HAP-1 (cell line): ENCODE measurements at places on chromosomes 7 and 10.
A peak's percentile ranks its signal among the peaks of the same experiment; 100 is the strongest.

DNA sequence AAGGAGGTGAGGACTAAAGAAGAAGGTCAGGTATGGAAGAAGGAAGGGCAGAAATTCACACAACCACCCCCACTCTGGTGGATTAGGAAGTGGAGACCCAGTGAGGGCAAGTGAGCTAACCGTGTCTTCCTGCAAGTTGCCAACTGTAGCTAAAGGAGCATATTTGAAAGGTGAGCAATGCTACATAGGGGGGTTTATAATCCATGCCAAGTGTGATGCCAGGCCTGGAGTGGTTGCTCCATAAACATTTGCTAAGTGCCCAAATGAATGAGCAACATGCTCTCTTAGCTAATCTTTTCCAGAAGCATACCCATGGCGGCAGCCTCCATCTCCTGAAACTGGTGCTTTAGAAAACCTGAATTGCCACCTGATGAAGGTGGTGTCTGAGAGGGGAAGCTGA lies 121.6 kb downstream of the LRRC18 start:
- DNase-seq = no peak

- no peak for DNase-seq
Measured at GRCh38 chr10:118669835-118670234, 74.4 kb upstream of the PRLHR start.

- DNase-seq = no peak
Measured at GRCh38 chr10:680745-681144, 8.7 kb downstream of the DIP2C start.

DNA sequence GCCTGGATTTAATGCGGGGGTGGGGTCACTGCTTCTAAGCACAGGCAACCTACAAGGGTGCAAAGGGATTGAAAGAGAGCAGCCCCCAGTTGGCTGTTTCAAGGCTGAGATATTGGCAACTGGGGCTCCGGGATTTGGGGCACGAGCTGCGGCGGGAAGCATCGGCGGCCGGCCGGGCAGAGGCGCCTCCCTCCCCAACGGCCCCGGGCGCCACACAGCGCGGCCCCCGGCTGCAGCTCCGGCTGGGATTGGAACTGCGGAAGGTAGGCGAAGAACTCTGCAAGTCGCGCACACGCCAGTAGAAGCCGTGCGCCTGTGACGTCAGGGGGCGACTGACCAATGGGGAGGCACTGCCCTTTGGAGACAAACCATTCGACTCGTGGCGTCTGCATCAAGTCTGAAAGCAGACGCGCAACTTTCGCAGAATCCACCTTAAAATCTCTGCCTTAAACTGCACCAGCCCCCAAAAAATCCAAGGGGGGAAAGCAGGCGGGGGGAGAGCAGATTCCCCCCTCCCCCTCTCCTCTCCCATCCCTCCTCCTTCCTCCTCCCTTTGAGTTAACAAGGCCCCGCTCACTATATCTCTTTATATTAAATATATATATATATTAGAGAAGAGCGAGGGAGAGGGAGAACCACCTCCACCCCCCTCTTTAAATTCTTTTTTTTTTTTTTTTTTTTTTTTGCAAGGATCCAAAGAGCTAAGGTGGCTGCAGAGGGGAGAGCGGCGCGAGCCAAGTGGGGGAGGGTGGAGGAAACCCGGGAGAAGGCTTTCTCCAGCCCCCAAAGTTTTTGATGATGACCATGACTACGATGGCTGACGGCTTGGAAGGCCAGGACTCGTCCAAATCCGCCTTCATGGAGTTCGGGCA lies at the start of gene DLX6:
Gene DLX6, plus strand, starts transcription at position 371 of the 872 bp plus-strand sequence. Its CDS starts 425 bp downstream, at position 796.
- peak; percentile 97 for DNase-seq

- no peak for DNase-seq
Measured at GRCh38 chr10:76055963-76056362, 624.5 kb downstream of the LRMDA start.

GRCh38 chr10:62772186-62772974 lies 32.1 kb upstream of the ADO start:
- DNase-seq = no peak

DNA sequence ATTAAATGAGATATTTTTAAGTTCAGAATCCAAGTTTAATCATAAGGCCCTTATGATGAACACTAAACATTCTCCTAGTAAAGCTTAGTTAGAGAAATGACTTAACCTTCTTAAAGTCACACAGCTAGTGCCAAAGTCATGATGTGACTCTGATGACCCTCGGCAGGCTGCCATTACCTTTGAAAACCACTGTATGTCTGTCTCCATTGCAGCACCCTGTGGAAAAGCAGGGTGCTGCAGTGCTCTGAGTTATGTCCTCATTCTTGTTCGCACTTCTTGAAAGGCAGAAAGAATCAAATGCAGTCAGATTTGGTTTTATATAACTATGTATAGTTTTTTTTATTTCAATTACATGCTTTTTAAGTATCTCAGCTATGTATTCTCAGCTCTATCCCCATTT lies 105.0 kb downstream of the PHTF2 start:
- no peak for DNase-seq

DNA sequence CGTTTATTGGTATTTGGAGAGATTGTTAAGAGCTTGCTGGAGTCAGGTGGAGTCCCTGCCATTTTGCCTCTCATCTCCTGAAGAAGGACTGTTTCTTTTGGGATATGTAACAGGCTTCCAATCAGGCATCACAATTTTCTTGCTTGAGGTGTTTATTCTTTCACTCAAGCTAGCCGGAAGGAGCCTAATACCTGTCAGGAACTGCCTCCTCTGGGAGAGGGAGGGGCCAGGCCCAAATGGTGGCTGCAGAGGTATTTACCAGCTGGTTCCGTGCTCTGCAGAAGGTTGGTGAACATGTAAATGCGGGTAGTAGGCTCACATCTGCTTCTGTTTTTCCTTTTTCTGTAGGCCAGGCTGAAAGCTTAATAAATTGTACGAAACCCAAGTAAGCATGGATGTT lies 114.0 kb downstream of the TCF7L2 start:
- no peak for DNase-seq

- DNase-seq = no peak
Measured at GRCh38 chr7:139341776-139342226, 664 bp downstream of the FMC1 start.

DNA sequence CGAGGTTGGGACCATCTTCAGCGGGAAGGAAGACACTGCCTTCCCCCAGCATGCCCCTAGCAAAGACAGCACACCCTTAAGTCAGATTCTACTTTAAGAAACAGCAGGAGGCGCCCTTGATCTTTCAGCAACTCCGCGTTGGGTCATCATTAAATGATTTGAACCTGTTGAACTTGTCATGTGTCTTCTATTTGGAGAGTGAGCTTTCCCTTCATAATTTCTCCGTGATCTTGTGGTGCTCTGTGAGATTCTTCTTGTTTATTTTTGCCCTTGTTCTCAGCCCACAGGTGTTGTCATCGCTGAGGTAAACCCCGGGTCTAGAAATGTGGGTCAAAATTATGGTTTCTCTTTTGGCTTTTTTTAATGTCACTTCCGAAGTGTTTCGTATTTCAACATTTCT lies 49.5 kb upstream of the PITRM1 start:
- DNase-seq = no peak

- no peak for DNase-seq
Measured at GRCh38 chr7:153682628-153683027, 369.6 kb upstream of the DPP6 start.

DNA sequence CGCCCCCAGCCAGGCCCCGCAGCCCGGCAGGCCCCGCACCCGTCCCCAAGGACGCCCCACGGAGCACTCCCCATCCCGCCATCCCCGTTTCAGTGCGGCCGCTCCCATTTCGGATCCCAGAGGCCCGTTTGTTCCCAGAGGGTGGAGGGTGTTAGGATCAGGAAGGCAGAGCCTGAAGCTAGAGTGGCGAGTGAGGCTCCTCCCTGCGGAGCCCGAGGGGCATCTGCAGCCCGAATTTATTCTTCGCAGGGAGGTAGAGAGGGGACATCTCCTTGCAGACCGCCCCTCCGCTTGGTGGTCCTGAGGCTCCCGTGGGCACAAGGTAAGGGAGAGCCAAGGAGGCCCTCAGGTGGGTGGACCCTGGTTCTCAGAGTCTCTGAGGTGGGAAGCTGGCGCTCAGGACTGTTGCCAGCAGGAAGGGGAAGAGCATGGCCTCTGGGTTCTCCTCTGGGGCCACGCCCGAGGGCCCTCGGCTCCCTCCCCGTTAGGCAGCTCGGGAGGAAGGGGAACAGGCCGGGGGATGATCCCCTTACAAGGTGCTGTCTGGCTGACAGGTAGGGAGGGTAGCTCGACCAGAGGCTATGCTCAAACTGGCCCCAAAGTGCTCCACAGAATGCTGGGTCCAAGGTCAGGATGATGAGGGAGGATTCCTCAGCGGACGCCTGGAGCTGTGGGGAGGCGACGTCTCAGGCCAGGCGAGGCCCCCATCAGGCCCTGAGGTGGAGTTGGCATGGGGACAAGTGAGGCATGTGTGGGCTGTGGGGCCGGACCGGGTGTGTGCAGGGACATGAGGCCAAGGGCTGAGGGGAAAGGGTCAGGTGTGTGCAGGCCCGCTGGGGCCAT lies 17.4 kb downstream of the POLL start:
- no peak for DNase-seq

GRCh38 chr7:60017-60675 lies 132.2 kb upstream of the FAM20C start:
- no peak for DNase-seq

GRCh38 chr7:28070297-28071055 lies 110.1 kb downstream of the JAZF1 start:
- no peak for DNase-seq

DNA sequence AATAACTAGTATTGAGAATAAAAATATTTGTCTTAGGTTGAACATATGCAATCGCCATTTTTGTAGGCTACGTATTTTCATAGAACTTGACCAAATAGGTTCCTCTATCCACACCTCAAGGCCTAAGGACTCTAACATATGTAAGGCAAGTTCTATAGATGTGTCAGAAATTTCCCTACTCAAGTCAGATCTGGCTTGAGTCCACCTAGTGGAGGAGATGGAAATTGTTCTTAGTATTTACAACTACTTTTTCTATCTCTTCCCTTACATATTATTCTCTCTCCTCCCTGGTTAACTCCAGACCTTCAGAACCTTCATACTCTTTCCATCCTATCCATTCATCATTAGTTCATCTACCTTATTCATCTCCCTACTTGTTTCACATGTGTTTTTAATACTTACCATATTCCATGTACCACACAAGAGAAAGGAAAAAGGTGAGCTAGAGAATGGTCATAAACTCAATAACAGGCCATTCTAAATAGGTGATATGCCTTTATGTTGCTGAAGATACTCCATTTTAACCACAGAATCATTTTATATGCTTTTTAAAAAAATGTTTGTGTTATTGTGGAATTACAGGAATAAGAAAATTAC lies 174.5 kb upstream of the HDAC9 start:
- peak; percentile 12 for DNase-seq
